ENCODE measurements at places on chromosomes 6 and 20.

GRCh38 chr20:40265825-40266533, 423.1 kb downstream of the MAFB start:
- no peak for DNase-seq

- DNase-seq, result no peak
Observed at GRCh38 chr6:10347561-10348327, 67.1 kb downstream of the TFAP2A start.

DNA sequence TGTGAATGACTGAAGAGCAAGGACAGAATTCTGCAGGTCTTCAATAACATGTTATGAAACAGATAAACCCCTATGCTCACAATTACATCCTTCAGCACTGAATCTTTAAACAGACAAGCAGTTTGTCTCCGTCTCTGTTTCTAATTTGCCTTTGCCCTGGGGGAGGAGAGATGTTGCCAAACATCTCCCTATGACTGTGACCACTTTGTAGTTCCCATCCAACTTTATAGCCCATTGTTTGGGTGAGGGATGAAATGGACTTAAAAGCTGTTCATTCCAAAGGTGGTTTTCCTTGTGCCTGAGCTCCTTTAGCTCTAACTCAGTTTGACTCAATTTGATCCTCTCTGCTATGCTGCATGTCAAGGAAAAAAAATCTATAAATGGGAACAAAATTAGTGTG, 19.5 kb upstream of the ADTRP start:
- no peak for DNase-seq

- no peak for DNase-seq
Observed at GRCh38 chr6:43966374-43966658, 160.9 kb downstream of the MRPL14 start.

DNA sequence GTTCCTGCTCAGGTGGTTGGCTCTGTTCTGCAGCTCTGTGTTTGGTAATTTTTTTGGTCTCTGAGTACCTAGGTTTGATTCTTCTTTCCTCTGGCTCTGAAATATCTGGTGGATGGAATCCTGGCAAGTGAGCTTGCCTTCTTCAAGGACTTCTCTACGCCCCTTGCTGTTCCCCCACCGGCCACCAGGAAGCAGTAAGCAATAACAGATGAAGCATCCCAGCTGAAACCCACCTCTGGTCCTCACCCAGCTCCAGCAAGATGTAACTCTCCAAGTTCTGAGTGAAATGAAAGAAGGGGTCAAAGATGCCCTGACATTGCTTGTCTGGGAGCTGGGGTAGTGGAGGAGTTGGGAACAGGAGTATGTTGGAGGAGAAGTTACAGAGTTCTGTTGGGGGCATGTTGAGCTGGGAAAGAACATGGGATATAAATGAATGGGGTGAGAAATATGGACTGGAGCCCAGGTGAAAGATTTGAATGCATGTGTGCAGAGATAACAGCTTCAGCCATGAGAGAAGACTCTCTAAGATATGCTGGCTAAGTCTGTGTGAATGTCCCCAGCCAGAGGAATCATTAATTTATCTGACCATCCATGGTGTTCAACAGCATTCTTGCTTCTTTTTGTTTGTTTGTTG, 51.3 kb upstream of the GLP1R start:
- DNase-seq, result peak; percentile 6

DNA sequence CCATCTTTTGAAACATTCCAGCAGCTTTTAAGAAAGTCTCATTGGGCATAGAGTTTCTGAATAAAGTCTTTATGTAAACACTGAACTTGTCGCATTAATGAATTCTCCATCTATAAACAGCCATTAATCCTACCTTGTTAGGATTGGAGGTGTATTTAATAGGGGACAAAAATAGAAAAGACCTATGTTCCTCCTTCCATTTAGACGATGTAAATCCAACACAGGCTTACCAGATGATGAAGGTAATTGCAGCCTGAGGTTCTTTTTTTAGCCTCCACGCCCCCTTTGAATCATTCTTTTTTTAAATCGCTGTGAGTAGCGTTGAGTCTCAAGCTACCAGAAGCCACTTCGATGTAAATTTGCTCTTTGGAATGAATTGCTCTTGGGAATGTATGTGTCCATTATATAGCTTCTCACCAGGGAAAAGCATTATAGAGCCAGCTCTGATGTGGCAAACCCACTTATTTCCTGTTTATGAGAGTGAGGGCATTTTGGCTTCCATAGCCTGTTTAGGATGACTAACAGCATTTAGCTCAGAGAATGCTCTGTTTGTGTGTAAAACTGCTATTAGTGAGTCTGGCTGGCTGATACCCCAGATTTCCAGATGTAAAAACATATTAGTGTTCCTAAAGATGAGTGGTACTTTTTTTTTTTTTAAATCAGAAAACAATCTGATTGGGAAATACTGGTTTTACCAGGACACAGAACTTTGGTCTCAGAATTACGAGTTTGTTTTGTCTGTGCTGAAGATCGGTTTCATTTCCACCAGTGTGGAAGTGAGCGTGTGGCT, 74.9 kb upstream of the CLDN20 start:
- no peak for DNase-seq

- no peak for DNase-seq
Observed at GRCh38 chr6:104365451-104366234, 494.1 kb downstream of the HACE1 start.

- DNase-seq, result no peak
Observed at GRCh38 chr6:124026694-124027093, 223.0 kb downstream of the NKAIN2 start.

DNA sequence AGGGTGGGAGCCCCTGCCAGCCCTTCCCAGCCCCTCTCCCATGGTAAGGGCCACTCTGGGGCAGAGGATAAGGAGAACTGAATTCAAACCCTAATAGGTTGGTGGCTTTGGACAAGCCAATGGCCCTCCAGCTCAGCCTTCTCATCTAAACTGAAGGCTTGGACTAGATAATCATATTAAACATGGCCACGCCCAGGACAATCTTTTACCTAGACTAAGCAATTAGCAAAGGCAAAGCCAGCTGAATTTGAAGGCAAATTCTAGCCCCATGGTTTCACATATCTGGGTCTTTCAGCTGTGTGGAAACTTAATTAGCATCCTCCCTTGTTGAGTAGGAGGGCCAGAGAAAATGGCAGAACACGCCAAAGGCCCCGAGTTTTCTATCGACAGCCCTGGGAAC, 10.7 kb downstream of the SLC22A23 start:
- no peak for DNase-seq

- no peak for DNase-seq
Observed at GRCh38 chr20:37071481-37071911, 24.3 kb downstream of the RBL1 start.

- DNase-seq, result no peak
Observed at GRCh38 chr6:89690944-89691324, 52.4 kb upstream of the LYRM2 start.

GRCh38 chr6:8279041-8279805, 156.1 kb downstream of the SLC35B3 start:
- no peak for DNase-seq

- no peak for DNase-seq
Observed at GRCh38 chr6:2800552-2801316, 35.5 kb downstream of the WRNIP1 start.

- DNase-seq, result no peak
Observed at GRCh38 chr6:20575125-20575524, 40.9 kb downstream of the CDKAL1 start.

DNA sequence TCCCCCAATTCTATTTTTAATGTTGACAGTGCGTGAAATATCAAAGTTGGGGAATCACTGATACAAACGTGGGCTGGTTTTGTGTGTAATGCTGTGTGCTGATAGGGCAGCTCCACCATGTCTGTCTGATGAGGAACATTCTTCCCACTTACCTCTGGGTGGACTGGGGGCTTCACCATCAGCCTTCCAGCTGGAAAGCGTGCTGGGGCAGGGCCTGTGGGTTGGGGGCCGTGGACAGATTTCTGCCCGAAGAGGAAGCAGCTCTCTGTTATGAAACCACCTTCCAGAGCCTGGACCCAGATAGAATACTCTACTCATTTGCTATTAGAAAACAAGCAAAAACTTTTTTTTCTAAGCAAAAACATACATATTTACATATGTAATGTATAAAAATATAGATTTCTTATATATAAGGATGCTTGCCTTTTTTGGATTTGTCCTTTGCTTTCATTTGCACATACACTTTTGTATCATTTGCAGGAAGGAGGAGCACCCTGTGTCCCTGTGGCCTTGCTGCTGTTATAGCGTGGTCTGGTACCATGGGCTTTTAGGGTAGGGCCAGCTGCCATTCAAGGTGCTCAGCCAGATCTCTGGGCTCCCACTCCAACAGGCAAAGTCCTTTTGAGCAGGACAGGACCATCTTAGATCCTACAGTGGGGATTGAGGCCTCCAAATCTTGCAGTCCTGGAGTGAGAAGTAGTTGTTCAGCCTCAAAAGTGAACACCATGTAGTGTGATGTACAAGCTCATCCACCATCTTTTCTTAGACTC, 48.1 kb downstream of the DUSP22 start:
- DNase-seq, result no peak

- no peak for DNase-seq
Observed at GRCh38 chr20:51327251-51327841, 215.2 kb downstream of the NFATC2 start.
